Stimulated activated naive CD8-positive, alpha-beta T cell treated with anti-CD3 and anti-CD28 coated beads, Interleukin-15, amount 100 ng/mL, for 72 hours (primary cell): ENCODE measurements at places on chromosomes 4 and X.

- DNase-seq = no peak
These were observed 46.1 kb upstream of the CITED1 start for GRCh38 chrX:72351606-72352334.

DNA sequence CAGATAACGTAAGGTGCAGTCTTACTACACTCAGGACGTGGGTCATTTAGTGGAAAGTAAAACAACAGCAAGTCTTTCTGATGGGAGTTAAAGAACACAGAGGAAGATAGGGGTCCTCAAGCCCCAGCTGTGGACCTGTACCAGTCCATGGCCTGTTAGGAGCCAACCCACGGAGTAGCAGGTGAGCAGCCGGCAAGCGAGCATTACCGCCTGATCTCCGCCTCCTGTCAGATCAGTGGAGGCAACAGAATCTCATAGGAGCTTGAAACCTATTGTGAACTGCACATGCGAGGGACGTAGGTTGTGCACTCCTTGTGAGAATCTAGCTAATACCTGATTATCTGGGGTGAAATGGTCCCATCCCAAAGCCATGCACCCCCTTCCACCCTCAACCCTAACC, 1180.8 kb downstream of the FSTL5 start:
- DNase-seq = no peak

- DNase-seq = no peak
These were observed 191.6 kb upstream of the GALNTL6 start for GRCh38 chr4:171621646-171622045.

GRCh38 chr4:119209586-119209985, 2.9 kb upstream of the USP53 start:
- no peak for DNase-seq

GRCh38 chrX:64093761-64094160, 111.7 kb downstream of the AMER1 start:
- no peak for DNase-seq

DNA sequence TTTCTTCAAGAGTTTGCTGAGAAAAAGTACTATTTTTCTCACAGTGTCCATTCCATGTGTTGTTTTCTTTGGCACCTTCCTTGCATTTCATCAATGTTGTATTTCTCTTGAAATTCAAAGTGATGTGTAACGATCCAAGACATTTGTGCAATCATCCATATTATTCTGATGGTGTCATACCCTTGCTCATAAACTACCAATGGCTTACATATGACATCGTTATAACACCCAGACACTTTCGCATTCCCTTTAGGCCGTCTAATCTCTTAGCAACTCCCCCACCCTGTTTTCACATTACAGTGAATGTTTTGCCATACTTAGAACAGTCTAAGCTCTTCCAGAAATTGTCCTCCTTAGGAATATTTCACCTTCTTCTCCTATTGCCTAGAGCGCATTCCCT, 1779.0 kb downstream of the PCDH7 start:
- DNase-seq = no peak

GRCh38 chrX:149845385-149845784, 35.6 kb upstream of the MAGEA8 start:
- DNase-seq = no peak

DNA sequence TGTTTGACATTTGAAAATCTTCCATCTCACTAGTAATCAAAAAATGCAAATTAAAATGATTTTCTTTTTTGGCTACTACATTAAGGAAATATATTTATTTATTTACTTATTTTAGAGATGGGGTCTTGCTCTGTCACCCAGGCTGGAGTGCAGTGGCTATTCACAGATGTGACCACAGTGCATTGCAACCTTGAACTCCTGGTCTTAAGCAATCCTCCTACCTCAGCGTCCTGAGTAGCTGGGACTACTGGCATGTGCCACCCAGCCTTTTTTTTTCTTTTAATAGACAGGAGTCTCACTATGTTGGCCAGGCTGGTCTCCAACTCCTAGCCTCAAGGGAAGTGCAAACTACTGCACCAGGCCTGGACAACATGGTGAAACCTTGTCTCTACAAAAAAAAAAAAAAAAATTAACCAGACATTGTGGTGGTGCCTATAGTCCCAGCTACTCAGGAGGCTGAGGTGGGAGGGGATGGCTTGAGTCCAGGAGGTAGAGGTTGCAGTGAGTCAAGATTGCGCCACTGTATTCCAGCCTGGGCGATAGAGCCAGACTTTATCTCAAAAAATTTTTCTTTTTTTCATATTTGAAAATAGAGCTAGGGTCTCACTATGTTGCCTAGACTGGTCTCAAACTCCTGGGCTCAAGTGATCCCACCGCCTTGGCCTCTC, 4.4 kb upstream of the SMIM14 start:
- DNase-seq = no peak

DNA sequence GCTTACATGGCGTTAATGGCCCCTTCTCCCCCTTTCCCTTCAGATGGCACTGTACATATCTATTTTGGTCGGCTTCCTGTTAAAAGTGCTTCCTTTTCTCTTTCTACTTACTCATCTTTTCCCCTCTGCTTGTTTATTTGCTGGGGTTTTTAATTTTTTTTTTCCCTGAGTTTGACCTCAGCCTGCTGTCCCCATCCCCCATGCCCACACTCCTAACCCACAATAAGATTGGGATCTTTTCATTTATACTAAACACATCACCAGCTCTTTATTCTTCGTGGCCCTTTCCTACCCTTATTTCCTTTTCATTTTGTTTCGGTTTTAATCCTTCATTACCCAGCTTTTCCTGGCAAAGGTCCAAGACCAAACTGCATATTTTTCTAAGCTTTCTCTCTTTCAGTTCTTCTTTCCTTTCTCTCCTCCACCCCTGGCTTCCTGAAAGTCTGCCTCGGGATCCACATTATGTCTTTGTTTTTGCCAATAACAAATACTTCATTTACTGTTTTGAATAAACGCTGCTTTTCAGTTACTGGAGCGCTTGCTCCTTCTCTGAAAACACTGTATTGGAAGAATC, 152.0 kb upstream of the USP9X start:
- DNase-seq = no peak

DNA sequence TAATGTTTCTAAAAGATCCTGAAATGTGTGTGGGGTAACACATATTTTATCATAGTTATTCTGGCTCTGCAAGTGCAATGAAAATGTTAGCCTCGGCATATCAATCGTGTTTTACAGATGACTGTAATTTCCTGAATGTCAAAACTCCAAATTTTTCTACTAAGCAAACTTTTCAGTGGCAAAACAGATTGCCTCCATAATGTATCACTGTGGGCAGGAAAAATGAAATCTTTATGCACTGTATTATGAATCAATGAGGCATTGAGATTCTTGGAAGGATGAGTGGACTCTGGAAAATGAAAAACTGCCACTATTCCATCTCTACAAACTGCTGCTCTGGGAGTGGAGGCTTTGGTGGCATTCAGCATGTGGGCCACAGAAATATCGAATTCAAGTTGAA, 160.1 kb upstream of the MBNL3 start:
- DNase-seq = no peak

DNA sequence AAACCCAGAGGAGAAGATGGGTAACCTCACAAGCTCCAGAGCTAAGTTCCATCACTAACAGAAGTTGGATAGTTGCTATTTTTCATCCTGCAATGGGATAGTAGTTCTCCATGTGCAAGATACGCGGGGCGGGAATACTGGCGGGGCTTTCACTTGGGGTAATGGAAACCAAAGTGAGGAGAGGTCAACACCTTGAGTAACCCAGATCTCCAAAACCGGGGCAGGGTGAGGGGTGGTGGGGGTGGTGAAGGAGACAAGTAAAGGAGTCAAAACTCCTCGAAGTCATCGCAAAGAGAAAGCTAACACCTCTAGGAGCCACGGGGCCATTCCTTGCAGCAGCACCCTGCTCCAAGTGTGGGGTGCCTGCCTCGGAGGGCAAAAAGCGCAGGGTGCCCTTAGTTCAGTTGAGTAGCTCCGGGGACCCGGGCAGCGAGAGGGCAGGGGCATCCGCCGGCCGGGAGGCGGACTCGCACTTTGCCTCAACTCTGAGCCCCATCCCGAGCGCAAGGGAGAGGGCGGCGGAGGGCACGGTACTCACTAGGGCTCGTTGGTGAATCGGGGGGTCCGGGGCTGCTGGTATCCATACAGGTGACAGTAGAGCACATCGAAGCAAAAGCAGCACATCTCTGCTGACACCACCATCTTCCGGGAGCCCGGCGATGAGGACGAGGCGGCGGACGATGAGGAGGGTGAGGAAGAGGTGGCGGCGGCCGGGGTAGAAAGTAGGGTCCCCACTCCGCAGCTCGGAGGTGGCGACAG, 645 bp downstream of the AMMECR1 start:
- DNase-seq = peak; percentile 27

- no peak for DNase-seq
These were observed 592.5 kb upstream of the GRIA3 start for GRCh38 chrX:122591546-122591945.

- no peak for DNase-seq
These were observed 9.6 kb upstream of the MAGEA8 start for GRCh38 chrX:149871433-149871832.

DNA sequence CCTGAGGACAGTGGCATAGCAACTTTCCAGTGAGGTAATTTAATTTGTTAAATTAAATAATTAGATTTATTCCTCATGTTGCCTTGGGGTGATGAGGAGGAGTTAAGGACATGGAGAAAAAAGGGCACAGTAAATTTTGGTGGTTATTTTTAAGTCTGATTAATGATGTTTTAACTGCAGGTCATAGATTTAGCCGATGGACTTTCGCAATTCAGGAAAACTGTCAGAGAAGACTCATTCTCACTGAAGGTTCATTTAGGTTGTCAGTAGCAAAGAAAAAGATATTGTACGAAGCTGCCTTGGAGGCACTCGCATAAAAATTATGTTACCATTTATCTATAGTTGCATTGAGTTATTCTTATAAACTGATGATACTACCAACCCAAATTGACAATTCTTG, 164.2 kb upstream of the PITX2 start:
- no peak for DNase-seq

- DNase-seq = no peak
These were observed 23.1 kb downstream of the TMEM184C start for GRCh38 chr4:147640331-147640730.

DNA sequence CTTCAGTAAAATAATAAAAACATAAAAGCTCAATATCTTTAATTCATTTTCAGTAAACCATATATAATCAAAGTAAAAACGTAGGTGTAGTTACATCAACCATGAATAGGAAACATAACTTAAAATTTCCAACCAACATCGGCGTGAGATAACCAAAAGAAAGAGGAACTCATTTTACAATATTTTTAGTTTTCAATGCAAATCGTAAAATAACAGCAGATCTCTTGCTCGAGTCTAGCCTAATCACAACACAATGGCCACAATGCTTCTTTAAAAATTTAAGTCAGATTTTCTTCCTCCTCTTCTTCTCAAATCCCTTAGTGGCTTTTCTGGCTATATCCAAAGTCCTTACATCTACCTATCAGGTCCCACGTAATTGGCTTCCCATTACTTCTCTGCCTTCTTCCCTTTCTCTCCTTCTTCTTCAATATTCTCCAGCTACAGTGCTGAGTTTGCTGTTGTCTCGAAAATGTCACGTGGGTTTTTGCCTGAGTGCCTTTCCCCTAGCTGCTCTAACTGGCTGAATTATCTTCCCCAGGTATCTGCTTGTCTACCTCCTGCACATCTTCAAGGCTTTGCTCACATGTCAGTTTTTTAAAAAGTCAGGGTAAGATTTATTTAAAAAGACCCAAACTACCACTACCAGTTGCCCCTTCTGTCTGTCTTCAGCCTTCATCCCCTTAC, 90.9 kb upstream of the BANK1 start:
- DNase-seq = no peak

DNA sequence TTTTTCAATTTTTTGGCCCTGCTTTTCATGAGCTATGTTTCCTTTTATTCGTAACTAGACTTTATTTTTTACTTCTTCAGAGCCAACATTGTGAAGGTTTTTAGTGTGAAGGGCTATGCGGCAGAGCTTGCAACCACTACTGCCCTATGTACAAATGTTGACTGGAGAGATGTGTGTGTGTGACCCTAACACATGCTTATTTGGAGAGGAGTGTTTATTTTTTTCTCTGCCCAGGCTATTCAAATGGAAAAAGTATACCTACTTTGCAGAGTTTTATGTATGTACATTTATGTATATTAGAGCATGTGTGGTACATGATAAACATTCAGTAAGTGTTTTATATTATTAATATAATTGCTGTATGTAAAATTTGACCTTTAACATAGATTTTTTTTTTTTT, 86.5 kb downstream of the WWC2 start:
- DNase-seq = no peak

GRCh38 chr4:68401231-68401630, 46.0 kb upstream of the TMPRSS11E start:
- DNase-seq = no peak
